ENCODE measurements at places on chromosomes 6 and 20. TPM values are rescaled to one million over a fixed set of nuclear protein-coding genes. Genes with fewer than 3 reads are reported as not detected.

LINC00237 gene
- not detected for total RNA-seq

ARMH2 gene
- total RNA-seq = not detected

HECA gene
- total RNA-seq = 23.1 TPM

RBPJL gene
- total RNA-seq = not detected

SIRPD gene
- total RNA-seq = not detected

GMNN gene
- total RNA-seq = 8.7 TPM

TREML1 gene
- not detected for total RNA-seq

IRF4 gene
- under 0.01 TPM for total RNA-seq

DSP gene
- 710 TPM for total RNA-seq

SASH1 gene
- 9.4 TPM for total RNA-seq

HLA-DPB1 gene
- total RNA-seq = 1.1 TPM

SLC17A2 gene
- not detected for total RNA-seq

RAMACL gene
- 0.72 TPM for total RNA-seq

COX4I2 gene
- not detected for total RNA-seq

TNF gene
- 4.3 TPM for total RNA-seq

NKX2-2 gene
- total RNA-seq = not detected

SLC16A10 gene
- not detected for total RNA-seq

HLA-C gene
- 310 TPM for total RNA-seq

F13A1 gene
- total RNA-seq = under 0.01 TPM

TP53TG5 gene
- total RNA-seq = 0.21 TPM

OR12D3 gene
- not detected for total RNA-seq

CGAS gene
- total RNA-seq = 9.2 TPM

ATP6V1G2 gene
- total RNA-seq = 1.2 TPM

NKX2-4 gene
- not detected for total RNA-seq

SERPINB6 gene
- total RNA-seq = 64.8 TPM

Measured in tracheal epithelial cell (primary cell).